Dermis blood vessel endothelial cell (primary cell): ENCODE measurements at places on chromosomes 11 and 22. TPM values are rescaled to one million over a fixed set of nuclear protein-coding genes. Genes with fewer than 3 reads are reported as not detected.

- DNase-seq = no peak
These were observed 25.5 kb upstream of the CECR2 start for GRCh38 chr22:17343766-17344165.

- DNase-seq = no peak
These were observed 8.8 kb upstream of the PPIL2 start for GRCh38 chr22:21657020-21657359.

DNA sequence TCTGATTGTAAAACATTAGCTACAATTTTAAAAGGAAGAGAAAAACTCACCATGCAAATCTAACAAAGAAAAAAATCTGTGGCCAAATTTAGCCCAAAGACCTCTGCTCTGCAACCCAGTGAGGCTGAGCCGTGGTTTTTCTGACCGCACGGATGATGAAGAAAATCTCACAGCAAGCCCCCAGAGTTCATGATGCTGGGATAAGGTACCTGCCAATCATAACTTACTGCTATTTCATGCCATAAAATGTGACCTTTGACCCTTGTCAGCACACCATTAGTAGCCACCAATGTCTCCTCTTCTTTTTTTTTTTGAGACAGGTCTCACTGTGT lies 11.1 kb downstream of the CERK start:
- DNase-seq = no peak

GRCh38 chr11:16397390-16397789 lies 41.0 kb upstream of the SOX6 start:
- no peak for DNase-seq

DNA sequence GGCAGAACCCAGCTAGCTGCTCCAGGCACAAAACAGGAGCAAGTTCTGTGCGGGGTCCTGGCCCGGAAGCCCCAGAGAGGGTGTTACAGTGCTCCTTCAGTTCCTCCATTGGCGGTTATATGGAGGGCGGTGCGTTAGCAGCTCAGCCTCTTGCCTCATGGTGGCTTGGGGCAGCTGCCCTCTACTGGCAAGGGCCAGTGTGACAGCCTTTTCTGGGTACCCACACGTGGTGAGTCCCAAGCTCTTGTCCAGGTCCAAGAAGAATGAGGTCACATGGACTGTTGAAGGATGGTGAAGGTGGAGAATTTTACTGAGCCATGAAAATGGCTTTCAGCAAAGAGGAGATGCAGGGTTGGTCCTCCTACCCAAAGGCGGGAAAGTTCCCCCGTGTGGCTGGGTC lies 100.5 kb downstream of the WT1 start:
- peak; percentile 21 for DNase-seq

DNA sequence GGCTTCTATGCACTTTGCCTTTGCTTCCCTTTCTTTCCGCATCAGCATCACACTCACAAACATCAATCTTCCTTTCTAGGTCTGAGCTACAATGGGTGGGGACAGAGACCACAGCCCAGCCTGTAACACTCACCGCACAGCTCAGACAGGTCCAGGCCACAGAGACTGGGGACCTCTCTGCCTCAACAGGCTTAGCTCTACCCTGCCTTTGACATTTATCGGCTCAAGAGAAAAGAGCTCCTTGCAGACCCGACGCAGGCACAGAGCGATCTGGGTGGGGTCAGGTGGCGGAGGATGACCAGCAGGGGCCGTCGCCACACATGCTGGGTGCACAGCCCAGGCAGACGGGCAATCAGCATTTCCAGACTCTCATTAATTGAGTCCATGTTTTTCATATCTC lies 837.3 kb downstream of the TBC1D22A start:
- no peak for DNase-seq

DNA sequence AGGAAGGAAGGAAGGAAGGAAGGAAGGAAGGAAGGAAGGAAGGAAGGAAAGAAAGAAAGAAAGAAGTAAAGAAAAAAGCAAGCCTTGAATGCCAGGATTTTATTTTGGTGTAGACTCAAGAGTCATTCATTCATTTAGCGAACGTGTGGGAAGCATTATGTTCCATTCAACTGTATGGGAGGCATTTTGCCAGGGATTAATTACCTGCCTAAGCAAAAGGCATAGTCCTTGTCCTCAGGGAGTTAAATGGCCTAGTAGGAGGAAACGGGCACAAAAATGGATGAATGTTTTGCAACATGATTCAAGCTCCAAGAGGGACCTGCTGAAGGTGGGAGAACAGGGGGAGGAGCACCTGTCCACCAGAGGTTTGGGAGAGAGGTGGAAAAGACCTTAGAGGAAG lies 16.2 kb upstream of the ZNRF3 start:
- no peak for DNase-seq

DNA sequence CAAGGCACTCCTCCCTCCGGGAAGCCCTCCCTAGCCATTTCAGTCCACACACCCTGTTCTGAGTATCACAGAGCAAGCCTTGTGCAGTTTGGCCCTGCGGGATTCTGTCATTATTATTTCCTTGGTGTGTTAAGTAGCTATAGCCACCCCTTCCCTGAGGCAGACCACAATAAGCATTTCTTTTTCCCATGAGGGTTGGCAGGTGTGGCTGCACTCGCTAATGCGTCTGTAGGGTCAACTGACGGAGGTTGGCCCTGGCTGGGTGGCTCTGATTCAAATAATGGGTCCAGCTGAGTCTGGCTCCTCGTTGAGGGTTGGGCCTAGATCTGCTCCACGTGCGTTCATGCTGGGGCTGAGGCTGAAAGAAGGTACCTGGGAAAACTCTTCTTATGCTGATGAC lies 5.1 kb downstream of the F2 start:
- no peak for DNase-seq

- DNase-seq = no peak
These were observed 44.2 kb upstream of the FBLN1 start for GRCh38 chr22:45458532-45458931.

DNA sequence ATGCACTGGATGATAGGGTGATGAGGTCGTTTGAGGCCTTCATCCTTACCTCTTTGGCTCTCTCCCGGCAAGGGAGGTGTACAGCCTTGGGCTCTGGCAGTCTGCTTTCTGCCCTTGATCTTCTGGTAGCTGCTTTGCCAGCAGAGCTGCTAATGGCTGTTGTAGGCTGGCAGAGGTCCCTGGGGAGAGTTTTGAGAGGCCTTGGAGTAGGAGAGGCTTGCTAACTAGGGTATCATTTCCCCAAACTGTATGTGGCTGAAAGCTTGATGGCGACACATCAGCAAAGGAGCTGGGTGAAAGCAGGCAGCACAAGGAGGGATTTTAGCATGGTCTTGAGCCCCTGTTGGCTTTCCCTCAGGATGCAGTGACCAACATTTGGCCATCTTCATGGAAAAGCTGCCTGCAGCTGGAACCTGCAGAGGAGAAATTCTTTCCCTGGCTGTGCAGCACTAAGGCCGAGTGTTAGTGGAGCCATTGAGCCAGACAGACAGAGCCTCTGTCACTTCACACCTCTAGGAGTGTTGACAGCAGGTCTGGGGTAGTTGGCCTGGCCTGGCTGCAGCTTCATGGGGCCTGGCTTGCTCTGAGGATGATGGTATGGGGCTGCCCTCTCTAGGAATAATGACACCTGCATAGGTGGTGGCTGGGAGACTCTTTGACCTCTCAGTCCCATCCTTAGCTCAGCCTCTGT lies 3.5 kb upstream of the AMPD3 start:
- no peak for DNase-seq

DNA sequence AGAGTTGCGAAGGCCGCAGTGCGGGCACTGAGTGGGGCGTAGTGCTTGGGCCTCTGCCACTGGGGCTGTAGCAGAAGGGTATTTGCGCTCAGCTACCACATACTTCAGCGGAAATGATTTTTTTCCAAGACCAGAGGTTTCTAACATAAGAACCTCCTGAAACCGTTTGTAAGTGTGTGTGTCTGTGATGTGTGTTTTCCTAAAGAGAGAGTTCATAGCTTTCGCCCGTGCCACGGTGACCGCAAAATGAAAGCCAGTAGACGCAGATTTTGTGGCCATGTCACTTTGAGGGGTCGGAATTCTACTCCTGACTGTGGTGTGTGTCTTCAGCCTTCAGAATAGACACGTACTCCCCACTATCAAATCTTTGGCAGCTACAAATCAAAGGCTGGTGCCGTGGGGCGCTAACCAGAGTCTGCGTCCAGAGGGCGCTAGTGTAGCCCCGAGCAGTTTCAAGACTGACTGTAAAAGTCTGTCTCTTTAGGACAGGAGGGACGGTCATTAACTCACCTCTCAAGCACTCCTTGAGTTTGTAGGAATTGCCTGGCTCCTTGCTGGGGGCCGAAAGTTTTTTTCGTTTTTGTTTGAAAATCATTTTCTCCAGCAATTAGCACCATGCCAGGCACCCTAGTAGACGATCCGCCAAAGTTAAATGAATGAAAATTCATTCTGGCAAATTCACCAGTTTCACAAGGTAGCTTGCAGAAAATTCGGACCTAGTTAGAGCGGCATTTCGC lies 2.5 kb upstream of the CALCA start:
- peak; percentile 63 for DNase-seq

DNA sequence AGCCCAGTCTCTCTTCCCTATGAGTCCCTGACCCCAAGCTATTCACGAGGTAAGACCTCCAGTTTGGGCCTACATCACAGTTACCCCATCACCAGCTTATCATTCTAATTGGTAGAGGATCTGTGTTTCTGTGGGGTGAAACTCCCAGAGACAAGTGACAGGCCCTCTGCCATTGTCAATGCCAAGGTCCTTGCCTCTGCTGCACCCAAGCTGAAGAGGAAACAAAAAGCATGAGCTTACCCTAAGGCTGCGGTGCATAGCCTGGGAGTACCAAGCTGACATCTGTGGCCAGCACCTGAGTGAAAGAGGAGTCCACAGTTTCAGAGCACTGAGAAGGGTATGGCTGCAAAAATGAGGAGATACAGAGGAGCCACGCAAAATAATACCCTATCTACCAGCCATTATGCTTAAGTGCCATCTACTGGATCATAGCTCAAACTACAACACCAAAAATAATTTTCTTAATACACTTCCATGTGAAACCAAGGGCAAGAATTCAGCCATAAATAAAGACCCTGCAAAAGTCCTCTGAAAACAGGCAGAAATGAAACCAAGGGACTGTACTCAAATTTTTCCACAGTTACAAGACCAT lies 62.3 kb upstream of the ANO5 start:
- DNase-seq = no peak

DNA sequence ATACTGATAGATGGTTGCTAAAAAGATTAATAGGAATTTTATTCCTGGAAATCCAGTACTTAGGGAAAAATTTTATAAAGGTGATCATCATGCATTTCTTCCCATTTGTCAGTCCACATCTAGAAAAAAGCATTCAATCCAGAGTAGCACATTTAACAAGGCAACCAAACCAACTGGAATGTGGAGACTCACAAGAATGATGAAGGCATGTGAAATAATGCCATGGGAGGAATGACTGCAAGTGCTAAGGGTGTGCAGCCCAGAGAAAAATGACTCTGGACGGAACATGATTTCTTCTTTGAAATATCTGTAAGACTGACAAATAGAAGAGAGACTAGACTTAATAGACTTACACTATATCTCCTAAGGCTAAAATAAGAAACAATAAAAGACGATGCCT lies 33.8 kb downstream of the BLID start:
- DNase-seq = no peak

GRCh38 chr11:7906481-7906880 lies 24.6 kb downstream of the OR10A6 start:
- DNase-seq = no peak

- no peak for DNase-seq
These were observed 31.5 kb downstream of the PARVG start for GRCh38 chr22:44211946-44212930.

- DNase-seq = no peak
These were observed 31.7 kb upstream of the TMEM135 start for GRCh38 chr11:87006035-87006434.

- DNase-seq = no peak
These were observed 6.6 kb upstream of the UPK3A start for GRCh38 chr22:45278125-45278524.

DNA sequence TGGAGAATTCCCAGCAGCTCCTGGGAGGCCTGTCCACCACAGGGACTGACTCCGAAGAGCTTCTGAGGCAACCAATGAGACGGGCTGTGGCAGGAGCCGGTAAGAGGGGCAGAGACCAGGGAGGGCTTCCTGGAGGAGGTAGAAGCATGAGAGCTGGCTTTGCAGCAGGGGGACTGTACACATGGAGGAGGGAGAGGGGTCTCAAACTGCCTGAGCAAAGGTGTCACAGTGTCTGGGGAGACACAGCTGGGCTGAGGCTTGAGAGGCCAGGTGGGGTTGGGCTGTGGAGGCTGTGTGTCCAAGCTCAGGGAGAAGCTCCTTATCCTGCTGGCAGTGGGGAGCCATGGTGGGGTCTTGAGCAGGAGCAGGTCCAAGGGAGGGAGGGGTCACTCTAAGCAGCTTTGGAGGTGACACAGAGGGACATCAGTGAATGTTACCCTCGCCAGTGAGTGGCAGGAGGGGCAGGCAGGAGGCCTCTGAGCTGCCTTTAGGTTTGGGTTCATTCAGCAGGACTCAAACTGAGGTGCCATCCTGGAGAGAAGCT lies 4.6 kb upstream of the RHOD start:
- no peak for DNase-seq

DNA sequence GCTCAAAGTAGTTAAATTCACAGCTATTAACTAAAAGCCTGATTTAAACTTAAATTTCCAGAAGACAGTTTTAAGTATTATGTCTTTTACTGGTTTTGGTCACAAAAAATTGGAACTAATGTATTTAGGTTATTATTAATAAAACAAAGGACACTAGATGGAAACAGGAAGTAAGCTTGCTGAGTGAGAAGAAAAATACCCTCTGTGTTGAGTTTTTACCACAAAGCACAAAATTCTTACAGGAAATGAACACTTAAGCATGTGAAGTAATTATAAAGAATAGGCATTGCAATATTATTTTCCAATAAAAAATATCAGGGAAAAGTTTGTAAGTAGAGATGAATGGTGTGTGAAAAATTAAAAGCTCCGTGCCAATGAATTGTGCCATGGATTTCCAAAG lies 46.3 kb downstream of the PIK3C2A start:
- DNase-seq = peak; percentile 66

GRCh38 chr22:37731804-37732471 lies 35.1 kb downstream of the TRIOBP start:
- no peak for DNase-seq

CCDC90B gene
- 60.7 and 64.2 TPM in 2 replicates for total RNA-seq

MMP1 gene
- 650 and 1,055 TPM in 2 replicates for total RNA-seq

SYT12 gene
- total RNA-seq = 0.09 and 0.17 TPM in 2 replicates

APOA5 gene
- total RNA-seq = not detected in 2 replicates

CALCA gene
- total RNA-seq = not detected in 2 replicates

PNPLA5 gene
- not detected in 2 replicates for total RNA-seq

OR5B21 gene
- total RNA-seq = not detected in 2 replicates

GTSE1 gene
- total RNA-seq = 2.7 and 15.6 TPM in 2 replicates

UBQLN3 gene
- not detected in 2 replicates for total RNA-seq

VSIG2 gene
- 0.23 and 0.51 TPM in 2 replicates for total RNA-seq

ACTN3 gene
- total RNA-seq = under 0.01 and 0.14 TPM in 2 replicates

OTOG gene
- total RNA-seq = not detected in 2 replicates

RAB38 gene
- 0.34 and 1.6 TPM in 2 replicates for total RNA-seq

GRM5 gene
- total RNA-seq = under 0.01 TPM in 1 of 2 replicates, not detected in the other

FAM227A gene
- total RNA-seq = 0.34 and 0.65 TPM in 2 replicates

NRXN2 gene
- total RNA-seq = not detected in 2 replicates
